CD4-positive, alpha-beta T cell treated with Interleukin-6 for 4 hours (primary cell): ENCODE measurements at places on chromosomes 6 and 20.

DNA sequence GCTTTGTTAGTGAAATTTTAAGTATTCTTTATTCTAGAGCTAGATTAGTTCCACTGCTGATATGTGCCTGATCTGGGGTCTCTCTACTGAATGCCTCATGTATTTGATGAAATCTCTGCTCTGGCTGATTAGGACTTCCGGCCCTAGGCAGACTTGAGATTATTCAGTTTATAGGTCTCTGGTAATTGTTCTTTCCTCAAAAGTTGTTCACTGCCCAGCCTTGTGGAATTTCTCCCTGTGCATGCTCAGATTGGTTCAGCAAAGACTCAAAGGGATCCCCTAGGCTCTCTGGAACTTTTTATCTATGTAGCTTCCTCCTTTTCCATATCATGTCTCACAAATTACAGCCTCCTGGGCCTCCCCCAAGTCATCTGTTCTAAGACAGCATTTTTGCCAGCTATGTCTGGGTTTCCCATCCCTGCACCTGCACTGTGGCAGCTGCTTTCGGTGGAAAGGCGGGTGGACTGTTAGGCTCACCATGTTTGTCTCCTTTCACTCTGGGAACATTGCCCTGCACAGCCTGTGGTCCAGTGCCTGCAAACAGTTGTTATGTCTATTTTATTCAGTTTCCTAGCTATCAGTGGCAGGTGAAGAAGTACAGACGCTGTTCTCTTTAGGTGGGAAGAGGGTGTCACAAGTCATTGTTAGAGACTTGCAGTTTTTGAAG is 73.7 kb downstream of the RPP40 start:
- no peak for DNase-seq

DNA sequence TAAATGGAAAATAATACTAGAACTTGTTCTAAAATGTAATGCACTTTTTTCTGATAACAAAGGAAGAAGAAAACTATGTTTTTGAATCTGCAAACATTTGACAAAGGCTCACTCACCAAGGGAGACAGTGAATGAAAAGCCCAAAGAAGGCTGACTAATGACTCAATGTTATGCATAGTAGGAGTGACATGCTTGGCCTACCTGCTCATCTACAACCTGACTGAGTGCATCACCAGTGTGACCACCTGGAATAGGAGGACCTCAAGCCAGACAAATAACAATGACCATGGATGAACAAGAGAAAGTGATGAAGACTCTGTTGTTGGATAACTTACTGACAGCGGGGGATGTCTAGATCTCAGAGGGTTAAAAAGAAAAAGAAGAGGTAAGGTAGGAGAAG is 157.2 kb downstream of the SIM1 start:
- DNase-seq, result no peak

GRCh38 chr20:59007665-59008511 is 834 bp upstream of the CTSZ start:
- DNase-seq, result no peak

- peak; percentile 8 for DNase-seq
These were observed 532.8 kb downstream of the RFPL4B start for GRCh38 chr6:112879920-112880413.

GRCh38 chr6:109095835-109096084 is 453 bp downstream of the CEP57L1 start:
- peak; percentile 11 for DNase-seq

- DNase-seq, result no peak
These were observed 4.8 kb downstream of the COL19A1 start for GRCh38 chr6:69871107-69871506.

DNA sequence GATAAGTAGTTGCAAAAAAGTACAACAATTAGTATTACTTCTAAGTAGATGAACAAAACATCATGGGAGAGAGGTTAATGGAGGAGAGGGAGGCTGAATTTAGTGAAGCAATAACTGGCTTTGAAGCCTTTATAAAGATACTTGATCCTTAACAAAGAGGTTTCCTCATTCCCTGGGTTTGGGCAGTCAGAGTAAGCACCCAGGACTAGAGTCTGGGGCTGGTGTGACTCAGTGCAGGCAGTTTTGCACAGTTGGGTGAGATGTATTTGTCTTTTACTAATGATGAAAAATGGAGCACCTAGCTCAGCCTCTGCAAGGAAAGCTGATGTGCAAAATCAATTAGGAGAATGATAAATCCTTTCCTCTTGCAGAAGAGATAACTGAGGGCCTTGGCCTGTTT is 11.8 kb upstream of the OPN5 start:
- no peak for DNase-seq

DNA sequence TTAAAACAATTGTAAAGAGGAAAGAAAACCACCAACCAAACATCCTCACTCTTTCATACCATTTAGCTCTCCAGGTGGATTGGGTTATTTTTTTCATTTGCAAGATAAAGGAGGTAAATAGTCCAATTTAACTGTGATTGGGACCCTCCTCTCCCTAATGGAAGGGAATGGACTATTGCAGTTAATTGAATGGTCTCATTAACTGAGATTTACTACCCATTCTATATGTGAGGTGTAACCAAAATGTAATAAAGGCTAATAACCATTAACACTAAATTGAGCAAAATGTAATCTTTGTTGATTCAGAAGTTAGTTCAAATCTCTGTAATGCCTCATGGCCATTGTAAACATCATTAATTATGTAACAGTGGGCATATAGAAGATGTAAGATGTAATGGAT is 105.0 kb downstream of the KLHL32 start:
- no peak for DNase-seq

- DNase-seq, result no peak
These were observed 80.3 kb downstream of the TBC1D7 start for GRCh38 chr6:13248053-13248452.

DNA sequence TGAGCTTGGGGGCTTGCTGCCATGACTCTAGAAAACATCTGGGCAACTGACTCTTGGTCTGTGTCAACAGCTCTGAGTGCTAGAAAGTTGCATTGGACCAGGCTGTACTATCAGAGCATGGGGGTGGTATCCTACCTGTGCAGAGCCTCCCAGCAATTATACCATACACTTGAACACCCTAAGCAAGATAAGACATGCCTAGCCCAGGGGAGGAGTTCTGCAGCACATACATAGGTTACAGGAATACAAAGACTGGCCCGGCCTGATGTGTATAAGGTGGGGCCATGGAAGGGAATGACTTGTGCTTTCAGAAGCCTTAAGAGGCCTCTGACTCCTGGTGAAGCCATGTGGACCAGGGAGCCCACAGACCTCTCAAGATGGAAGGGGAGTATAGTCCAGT is 11.4 kb upstream of the MOCS1 start:
- DNase-seq, result no peak

DNA sequence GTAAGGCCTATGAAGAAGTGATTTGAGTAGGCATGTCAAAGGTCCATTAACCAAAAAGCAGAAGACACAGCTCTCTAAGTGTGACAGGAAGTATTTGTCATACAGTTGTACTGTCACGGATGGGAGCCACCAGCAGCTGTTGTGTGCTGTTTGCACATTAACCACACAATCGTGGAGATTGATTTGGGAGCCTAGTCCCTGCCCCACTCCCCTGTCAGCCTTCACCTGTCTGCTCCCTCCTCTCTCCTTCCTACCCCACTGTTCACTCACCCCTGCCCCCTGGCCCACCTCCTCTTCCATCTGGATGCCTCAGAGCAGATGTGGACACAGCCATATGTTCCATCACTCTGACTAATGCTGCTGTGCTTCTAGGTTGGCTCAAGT is 124.7 kb upstream of the SPACA1 start:
- no peak for DNase-seq

DNA sequence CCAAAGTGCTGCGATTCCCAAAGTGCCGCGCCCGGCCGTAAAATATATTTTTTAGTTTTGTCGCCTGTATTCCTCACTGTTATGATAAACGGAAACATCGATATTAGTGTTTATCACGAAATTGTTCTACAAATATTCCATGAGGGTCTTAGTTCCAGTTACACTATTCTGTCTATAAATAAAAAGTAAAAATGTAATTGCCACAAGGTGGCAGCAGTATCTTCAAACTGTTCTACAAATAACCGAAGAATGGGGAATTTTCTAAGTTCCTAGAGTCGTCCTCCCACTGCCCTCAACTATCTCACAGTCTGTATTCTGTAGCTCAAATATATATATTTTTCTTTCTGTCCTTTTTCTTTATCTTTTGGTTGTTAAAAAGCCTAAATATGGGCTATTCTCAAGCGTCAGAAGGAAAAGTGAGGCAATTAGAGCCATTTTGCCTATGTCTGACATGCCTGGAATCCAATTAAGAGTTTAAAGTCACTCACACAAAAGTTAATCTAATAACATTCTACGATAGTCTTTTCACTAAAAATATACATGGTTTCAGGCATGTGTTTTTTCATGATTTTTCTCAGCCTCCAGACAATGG is 14.2 kb upstream of the FAM162B start:
- DNase-seq, result no peak

GRCh38 chr20:64146936-64147477 is 17.2 kb upstream of the MYT1 start:
- no peak for DNase-seq

DNA sequence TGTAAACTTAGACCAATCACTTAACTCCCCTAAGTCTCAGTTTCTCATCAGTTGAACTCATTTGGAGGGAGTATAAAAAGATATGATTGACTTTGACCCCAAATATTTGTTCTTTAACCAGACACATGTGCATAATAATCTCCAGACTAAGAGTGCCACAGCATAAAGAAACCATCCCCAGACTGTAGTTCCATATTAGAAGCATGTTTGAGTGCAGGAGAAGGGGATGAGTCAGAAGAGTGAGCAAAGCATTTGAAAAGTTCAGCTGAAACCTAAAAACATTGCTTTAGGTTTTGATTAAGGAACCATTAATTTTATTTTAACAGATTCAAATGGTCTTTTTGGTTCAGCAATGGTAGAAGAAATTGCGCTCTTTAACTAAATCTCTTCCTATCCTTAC is 654.8 kb downstream of the UTRN start:
- no peak for DNase-seq

GRCh38 chr20:61771805-61772350 is 293.8 kb downstream of the TAF4 start:
- no peak for DNase-seq

DNA sequence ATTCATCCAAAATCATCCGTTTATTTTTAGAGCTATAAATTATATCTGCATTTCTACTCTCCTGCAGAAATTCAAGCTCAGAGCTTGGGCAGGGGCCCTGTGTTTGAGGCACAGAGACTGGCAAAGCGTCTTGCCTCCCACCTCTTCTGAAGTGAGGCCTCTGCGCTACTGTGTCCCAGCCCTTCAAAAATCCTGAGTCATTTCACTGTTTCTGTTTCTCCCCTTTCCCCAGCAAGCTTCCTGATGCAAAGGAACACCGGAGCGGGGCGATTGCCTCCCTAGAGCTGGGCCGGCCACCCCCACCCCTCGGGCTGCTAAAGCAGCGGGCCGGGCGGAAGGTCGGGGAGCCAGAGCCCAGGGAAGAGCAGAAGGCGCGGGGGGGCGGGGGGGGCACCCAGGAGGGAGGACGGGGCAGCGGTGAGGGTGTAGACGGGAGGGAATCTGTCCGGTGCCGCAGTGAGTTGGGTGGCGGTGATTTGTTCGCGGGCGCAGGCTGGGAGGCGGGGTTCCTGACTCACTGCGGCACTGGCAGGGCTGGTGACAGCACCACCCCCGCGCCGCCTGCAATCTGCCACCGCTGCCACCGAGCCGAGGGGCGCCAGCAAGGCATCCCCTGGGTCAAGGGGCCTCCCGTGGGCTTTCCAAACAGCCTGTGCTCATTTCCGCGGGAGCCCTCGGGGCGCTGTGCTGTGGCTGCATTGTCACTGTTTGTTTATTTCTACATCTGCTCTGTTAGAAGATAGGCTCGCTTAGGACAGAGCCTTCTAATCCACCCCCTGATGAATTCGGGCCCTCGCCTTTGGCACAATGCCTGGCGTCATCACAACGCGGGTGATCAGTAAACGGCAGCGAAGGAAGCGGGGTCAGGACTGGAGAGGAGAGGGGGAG is 46.5 kb upstream of the SNAP25 start:
- no peak for DNase-seq

GRCh38 chr20:41141153-41141815 is 3.9 kb downstream of the PLCG1 start:
- DNase-seq, result peak; percentile 53

DNA sequence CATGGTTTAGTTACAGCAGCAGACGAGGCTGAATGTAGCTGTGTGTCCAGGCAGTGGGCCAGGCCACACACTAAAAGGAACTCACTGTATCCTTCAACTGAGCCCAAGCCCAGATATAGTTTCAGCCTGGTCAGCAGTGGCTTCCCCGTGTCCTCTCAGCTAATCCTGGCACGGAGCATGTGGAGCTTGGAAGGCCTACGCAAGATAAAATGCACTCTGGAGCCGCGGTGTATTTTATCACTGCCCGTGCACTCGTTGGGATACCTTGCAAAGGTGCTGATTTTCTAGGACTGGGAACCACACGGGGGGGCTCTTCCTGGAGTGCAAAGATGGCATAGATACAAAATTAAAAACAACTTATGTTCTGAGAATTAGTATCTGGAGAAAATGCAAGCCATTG is 48.4 kb upstream of the IYD start:
- DNase-seq, result no peak

GRCh38 chr6:157885211-157885788 is 62.3 kb downstream of the SNX9 start:
- peak; percentile 63 for DNase-seq

GRCh38 chr6:111817451-111818120 is 55.7 kb downstream of the FYN start:
- no peak for DNase-seq

DNA sequence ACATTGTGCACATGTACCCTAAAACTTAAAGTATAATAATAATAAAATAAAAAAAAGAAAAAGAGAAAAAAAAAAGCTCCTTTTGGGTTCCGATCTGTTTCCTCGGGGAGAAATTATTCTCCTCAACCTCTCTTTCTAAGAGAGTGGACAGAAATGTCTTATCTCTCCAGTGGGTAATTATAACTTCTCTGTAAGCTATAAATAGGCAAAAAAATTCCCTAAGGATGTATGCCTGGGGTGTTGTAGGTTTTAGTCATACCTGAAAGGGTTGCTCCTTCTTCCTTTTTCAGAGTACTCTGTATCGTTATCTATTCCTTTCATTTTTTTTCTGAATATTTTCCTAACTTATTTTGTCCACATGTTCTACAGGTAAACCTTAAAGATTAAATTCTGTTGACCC is 169.7 kb upstream of the PTPRK start:
- no peak for DNase-seq

GRCh38 chr6:2966347-2966746 is 5.0 kb downstream of the SERPINB6 start:
- no peak for DNase-seq

- no peak for DNase-seq
These were observed 353.3 kb upstream of the CNR1 start for GRCh38 chr6:88519301-88520016.
